ENCODE measurements at places on chromosomes 3 and 15.

- DNase-seq, result no peak
Measured at GRCh38 chr15:36156879-36157427, 422.5 kb upstream of the CDIN1 start.

GRCh38 chr3:3729261-3729660 is 70.0 kb upstream of the LRRN1 start:
- no peak for DNase-seq

GRCh38 chr3:72345237-72345878 is 502.9 kb downstream of the SHQ1 start:
- no peak for DNase-seq

DNA sequence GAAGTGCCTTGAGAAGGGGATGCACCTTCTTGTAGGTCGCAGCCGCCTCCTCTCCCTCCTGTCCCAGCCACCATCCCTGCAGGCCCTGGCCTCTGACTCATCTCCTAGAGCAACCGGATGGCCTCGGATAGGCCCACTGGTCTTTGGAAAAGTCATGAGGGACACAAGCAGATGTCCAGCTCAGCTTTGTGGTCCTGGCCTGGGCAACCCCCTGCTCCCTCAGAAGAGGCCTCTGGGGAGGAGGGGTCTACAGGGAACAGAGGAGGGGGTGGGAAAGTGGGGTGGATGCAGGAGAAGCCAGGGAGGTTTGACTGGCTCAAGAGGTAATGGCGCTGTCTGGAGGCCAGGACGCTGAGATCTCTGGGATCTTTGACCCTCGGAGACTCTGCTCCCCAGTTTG is 259.2 kb upstream of the TLE3 start:
- no peak for DNase-seq

DNA sequence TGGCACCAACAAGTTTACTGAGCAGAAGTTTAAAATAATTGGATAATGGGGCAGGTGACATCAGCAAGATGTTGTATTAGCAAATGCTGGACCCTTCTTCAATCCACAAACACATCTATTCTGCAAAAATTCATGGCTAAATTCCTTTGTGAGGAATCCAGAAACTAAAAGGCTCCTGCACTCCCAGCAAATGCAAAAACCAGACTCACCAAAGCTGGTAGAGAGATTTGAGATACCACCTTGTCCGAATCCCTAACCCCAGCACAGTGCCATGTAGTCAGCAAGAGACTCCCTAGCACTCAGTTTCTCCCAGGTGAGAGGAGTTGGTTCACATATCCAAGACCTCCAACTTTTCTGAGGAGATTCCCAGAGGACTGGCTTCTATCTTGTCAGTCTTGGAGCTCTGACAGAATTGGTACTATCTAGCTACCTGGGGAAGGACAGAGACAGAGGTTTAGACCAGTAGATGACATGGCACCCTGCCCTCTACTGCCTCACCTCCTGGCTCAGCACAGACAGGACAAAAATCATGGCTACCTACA is 21.8 kb downstream of the GREM1 start:
- no peak for DNase-seq

- DNase-seq, result no peak
Measured at GRCh38 chr15:89628301-89628700, 27.0 kb downstream of the KIF7 start.

DNA sequence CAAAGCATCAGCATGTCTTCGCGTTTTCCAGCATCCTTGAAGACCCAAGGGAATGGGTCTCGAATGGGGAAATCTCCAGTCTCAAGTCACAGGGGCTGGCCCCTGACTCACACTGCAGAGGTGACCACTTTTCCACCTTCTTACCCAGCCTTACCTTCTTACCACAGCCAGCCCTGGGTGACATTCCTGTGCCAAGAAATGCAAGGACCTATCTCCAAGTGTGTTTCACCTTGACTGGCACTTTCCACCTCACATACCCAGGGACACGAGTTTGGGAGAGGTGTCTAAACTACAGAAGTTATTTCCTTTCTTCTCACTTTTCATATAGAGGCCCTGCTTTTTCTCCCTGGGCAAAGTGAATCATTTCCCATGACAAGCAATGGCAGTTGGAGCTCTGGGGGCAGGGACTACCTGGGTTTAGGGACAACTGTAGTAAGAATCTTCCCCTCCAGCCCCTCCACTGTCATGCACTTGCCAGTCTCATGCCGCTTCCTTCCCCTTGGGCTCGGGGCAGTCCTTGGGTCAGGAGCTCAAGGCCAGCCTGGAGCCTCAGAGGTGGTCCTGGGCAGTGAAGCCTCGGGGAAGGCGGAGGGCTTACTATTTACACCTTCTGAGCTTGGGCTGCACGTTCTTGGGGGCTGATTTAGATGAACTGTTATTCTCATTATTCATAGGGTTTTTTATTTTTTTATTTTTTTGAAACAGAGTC is 16.8 kb downstream of the PAQR5 start:
- no peak for DNase-seq

- no peak for DNase-seq
Measured at GRCh38 chr3:157606852-157607197, 103.6 kb upstream of the VEPH1 start.

DNA sequence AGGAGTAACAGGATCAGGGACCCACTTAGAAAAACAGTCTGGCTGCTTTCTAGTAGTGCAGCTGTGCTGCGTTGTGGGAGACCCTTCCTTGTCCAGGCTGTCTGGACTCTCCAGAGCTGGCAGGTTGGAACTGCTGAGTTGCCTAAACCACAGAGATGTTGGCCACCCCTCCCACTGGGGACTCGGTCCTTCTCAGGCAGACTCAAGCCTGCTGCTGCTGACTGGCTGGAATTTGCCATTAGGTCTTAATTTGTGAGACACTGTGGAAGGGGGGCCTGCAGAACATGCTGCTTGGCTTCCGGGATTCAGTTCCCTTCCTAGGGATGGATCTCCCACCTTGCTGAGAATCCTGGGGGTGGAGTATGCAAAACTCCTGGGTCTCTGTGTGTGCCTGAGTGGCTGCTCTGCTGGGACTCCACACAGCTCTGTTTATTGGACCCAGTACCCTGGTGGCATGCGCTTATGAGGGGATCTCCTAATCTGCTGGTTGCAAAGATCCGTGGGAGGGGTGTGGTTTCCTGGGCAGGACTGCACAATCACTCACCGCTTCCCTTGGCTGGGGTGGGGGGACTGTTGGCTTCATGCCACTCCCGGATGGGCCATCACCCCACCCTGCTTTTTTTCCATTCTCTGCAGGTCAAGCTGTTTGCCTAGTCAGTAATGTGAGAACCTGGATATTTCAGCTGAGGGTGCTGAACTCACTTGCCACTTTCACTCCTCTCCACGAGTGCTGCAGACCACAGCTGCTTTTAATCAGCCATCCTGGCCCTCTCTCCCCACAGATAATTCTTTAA is 150.5 kb downstream of the CFAP20DC start:
- DNase-seq, result no peak

- DNase-seq, result no peak
Measured at GRCh38 chr3:17401912-17402311, 340.5 kb downstream of the TBC1D5 start.
